ENCODE measurements at places on chromosomes 5 and 9.
A peak's percentile ranks its signal among the peaks of the same experiment; 100 is the strongest.

GRCh38 chr5:76125346-76125745, 42.2 kb downstream of the SV2C start:
- no peak for DNase-seq

DNA sequence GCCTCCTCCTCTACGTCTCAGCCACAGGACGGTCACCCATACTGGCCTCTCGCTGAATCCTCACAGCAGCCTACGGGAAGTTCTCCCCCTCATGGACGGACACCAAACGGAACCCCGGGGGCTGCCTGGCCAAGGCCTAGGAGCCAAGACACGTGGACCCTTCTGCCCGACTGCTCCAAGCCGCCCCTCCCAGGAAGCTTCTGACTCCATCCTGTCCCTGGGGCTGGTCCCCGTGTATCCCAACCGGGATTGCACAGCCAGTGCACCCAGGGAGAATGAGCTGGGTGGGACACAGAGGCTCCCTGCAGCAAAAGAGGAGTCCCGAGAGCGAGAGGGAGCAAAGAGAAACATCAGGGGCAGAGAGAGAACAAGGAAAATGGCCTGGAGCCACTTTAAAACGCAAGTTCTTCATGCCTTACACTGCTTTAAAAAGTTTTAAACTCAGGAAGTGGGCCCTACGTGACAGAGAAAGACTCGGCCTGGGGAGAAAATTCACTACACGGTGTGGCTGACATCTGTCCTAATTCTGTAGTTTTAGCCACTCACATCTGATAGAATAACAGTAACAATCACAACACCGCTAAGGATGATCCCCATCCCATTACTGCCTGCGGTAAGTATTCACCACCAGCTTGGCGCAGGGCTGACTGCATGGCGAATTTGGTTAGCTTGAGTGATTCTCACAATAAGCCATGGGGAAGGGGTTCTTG, 3.0 kb downstream of the FAM78A start:
- no peak for DNase-seq

DNA sequence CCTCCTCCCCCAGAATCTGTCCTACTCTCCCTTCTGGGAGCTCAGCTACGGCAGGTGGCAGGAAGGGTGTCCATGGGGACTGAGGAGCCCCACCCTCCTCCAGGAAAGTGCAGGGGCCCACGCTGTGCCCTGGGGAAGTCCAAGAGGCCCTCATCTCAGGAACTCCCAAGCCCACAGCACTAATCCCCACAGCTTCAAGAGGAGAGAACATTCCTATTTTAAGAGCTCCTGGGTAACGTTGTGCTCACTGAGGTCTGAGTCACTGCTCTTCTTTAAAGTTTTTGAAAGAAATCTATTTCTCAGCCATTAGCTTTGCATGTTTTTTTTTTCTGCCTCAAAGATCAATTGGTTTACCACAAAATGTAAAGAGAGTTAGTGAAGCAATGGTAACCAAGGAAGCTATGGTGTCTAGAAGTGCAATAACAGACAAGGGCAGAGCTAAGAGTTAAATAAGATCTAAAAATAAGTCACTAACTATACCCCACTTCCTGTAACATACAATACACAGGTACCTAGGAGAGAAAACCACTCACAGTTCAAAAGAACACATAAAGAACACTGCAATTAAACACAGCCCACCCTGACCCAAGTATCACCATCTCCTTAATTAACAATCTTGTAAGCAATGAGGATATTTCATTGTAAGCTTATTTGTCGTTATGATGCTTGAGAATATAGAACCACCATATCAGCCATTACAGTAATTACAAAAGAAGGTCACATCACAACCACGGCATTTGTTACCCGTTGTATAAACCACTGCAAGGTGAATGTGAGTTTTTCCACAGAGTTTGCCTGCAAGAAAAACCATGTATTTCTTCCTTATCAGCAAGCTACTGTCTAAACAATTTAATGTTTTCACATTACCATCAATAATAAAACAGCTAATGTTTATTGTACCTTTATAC, 382.3 kb upstream of the SLC30A5 start:
- peak; percentile 67 for DNase-seq

DNA sequence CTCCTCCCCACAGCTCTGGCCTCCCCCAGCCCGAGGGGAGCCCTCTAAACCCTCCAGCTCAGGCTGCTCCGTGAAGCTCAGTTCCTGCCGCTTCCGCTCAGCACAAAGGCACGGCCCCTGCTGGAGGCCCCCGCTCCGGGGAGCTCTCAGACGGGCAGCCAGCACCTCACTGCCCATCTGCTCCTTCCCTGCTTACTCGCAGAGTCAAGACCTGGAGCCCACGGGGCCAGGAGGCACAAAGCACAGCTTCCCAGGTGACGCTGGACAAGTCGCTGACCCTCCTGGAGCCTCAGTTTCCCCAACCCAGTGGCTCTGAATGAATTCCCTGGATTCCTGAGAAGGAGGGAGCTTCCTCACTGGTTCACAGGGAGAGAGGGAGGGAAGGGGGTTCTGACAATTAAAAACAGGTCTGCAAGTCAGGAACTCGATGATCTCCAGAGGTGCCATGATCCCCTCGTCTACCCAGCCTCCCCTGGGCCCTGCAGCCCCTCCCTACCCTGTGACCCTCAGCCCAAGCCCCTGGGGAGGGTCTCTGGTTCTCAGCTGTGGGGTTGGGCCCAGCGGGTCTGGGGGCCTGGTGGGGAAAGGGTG, 36.2 kb downstream of the VAV2 start:
- DNase-seq = no peak

DNA sequence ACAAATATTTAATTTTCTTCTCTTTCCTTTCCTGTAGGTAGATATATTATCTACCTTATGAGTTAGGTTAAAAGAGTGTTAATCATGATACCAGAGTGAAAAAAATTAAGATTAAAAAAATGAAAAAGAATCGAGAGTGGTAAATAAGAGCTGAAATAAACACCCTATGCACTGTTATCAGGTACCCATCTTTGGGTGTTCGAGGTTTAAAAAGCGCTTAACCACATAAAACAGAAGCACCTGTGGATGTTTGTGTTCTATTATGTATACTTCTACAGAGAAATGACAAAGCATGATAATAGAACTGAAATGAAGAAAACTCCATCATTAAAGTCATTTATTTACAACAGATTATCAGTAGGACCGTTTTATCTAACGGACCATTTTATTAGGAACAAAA, 25.7 kb upstream of the GCNT4 start:
- peak; percentile 68 for DNase-seq

DNA sequence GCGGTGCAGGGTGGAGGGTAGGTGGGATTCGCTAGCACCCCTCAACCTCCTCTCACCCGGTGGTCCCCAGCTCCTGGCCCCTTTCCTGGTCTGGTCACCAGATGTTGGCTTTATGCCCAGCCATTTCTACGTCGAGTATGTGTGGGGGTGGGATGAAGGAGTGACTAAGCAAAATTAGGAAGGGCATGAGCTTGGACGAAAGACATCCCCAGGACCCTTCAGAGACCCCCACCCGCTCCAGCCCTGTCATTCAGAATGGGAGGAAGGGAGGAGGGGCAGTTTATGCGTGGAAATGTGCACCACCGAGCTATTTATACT, 742 bp downstream of the BHMT2 start:
- DNase-seq = no peak
